ENCODE measurements at places on chromosomes 2 and 18.

- DNase-seq: no peak
These were observed 27.1 kb downstream of the PSD4 start for GRCh38 chr2:113200736-113201490.

DNA sequence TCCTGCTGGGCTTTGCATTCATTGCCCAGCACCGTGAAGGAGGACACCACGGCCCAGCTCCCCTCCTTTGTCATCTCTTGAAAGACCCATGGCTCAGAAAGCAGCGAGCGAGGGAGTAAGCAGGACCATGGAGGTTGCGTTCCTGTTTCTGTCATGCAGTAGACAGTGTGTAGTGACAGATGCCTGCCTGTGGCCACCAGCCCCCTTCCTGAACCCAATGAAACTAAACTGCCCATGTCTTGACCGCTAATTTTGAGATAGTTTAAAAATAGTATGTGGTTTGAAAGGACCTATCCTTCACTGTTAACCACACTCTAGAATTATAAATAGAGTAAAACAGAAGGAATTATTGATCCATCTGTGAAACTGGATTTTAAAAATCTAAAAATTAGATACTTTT, 88.2 kb downstream of the ASAP2 start:
- DNase-seq: no peak

- no peak for DNase-seq
These were observed 35.5 kb upstream of the BMP10 start for GRCh38 chr2:68906716-68907115.

GRCh38 chr2:238444242-238444641, 17.5 kb downstream of the ASB1 start:
- no peak for DNase-seq

- no peak for DNase-seq
These were observed 127.5 kb downstream of the DTNB start for GRCh38 chr2:25545899-25546298.

GRCh38 chr2:10493075-10493633, 45.0 kb upstream of the ODC1 start:
- no peak for DNase-seq

GRCh38 chr2:26246818-26247217, 2.1 kb downstream of the HADHB start:
- no peak for DNase-seq

- DNase-seq: peak; percentile 22
These were observed 111.6 kb upstream of the NABP1 start for GRCh38 chr2:191566344-191566743.

DNA sequence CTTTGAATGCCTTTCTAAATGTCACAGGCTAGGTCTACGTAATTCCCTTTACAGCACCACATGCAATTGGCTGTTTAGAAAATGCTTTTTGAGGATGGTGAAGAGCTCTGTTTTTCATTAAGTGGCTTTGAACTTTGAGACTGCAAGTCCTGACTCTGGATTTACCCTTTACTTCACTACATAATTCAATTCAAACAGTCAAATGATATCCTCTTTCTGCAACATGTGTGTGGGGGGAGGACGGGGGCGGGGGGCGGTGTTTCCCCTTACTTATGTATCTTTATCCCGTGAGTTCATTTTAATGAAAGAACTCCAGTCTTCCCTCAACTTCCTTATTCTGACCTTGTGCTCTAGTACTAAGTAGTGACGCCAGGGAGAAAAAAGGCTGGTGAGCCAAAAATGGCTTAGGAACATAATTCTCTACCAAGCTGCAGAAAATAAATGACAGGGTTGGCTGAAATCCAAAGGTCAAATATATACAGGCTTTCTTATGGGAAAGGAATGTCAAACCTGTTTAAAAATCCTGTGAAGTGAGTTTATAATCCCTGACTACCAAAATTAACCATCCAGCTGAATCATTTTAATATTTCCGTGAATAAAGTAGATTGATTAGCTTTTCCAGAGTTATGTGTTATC, 119.6 kb downstream of the SLC8A1 start:
- no peak for DNase-seq

DNA sequence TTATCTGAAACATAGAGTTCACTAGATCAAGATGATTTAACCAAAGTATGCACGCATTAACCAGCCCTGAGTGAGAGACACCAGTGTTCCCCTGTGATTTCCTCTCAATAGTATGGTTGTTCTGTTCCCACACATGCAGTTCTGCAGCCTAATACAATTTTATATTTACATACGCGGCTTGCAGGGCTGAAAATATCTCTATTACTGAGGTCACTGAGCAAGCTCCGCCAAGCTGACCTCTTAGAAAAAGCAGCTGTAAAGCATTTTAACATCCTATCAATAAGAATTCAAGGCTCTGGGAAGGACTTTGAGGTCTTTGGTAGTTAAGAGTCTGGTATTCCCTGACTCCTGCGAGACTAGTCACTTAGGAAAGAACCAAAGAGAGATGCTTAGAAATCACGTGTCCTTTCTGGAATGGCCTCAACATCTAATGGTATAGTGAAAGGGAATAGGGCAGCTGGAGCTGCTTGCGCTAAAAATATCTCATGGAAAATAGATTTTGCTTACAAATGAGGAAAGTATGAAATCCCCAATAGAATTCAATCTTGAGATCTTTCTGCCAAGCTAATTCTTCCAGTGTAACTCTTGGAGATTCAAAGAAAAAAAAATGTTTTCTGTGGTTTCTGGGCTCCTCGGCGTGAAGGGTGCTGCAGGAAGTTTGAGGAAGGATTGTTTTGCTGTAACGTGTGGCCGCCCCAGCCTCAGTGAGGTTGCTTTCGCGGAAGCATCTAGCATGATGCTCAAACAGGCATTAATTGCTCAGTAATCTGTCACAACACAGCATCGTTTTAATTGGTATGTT, 59.2 kb downstream of the DOCK10 start:
- DNase-seq: peak; percentile 8

GRCh38 chr18:49094979-49095632, 144.3 kb upstream of the SMAD7 start:
- no peak for DNase-seq

- no peak for DNase-seq
These were observed 7.4 kb upstream of the SLC16A14 start for GRCh38 chr2:230075988-230076631.

- DNase-seq: no peak
These were observed 15.1 kb downstream of the CLIP4 start for GRCh38 chr2:29130295-29130694.

- no peak for DNase-seq
These were observed 50.7 kb upstream of the SCG2 start for GRCh38 chr2:223652902-223653301.

DNA sequence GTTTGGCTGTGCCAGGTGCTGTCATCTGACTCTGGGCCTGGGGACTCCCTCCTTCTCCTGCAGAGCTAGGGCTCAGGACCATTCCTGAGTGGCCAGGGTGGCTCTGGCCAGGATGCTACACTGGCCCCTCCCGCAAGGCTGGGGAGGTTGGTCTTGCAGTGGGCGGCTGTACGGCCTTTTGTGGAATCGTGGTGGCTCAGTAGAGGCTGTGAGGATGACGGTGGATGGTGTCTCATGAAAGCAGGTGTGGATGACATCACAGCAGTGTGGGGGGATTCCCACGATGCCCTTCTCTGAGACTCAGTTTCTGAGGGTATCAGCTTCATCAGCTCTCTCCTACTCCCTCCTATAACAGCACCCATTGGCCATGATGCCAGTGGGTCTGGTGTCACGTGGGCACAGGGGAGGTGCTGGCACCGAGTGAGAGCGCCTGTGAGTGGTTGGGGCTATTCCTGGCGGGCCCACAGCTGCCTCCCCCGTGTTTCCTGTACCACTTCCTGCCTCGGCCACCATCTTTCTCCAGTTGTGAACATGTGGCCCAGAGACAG, 144.2 kb upstream of the HDAC4 start:
- DNase-seq: peak; percentile 42

DNA sequence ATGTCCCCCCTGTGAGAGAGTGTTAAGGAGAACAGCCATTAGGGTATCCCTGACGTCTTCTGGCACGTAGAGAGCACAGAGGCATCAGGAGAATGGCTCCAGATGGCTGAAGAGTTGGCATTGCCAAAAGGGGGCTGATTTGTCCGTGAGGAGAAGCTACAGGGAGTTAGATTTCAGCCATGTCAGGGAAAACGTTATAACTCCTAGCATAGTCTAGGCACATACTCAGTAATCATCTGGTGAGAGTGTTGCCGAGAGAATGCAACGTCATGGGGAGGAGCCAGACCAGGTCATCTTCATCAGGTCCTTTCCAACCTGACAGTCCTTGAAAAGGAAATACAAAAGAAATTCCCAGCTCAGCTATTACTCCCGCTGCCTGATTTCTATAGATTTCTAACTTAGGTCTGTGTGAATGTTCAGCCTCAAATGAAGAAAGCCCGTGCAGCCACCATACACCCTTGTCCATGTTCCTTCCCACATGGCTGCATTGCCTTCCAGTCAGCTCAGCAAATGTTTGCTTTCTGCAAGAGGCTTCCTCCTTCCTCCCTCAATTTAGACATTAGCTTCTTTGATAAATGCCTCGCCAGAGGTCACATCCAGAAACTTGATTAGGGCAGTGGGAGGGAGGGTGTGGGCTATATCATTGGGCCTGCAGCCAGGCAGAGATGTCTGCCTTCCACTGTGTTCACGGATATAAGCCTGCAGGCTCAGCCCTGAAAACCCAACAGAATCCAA, 93.0 kb downstream of the STPG4 start:
- no peak for DNase-seq

DNA sequence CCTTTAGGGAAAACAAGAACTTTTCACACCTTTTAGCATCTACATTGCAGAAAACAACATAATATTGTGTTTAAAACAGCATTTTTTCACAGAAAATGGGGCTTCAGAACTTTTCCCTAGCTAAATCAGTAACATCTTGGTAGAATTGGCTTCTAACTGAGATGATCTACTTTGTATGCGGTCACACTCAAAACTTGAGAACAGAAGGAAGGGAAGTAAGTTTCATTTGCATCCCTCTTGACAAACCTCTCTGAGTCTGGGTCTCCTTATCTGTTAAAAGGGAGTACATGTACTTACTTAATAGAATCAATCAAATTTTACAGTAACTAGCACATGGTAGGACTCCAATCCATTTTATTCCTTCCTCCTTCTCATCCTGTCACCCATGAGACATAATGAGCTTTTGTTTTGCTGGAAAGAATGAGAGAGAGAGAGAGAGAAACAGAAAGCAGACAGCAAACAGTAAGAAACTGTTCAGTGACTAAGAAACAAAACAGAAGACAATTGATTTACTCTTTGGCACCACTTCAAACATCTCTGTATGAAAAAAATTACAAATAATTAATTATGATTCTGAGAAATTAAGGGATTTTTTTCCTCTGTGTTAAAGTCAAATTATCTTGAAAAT, 387.3 kb downstream of the SATB2 start:
- no peak for DNase-seq

Measured in stimulated activated CD8-positive, alpha-beta memory T cell treated with anti-CD3 and anti-CD28 coated beads, Interleukin-12 subunit alpha, Interleukin-12 subunit beta, amount 100 ng/mL, for 4 hours (primary cell).